ENCODE measurements at places on chromosomes 2 and 18.

DNA sequence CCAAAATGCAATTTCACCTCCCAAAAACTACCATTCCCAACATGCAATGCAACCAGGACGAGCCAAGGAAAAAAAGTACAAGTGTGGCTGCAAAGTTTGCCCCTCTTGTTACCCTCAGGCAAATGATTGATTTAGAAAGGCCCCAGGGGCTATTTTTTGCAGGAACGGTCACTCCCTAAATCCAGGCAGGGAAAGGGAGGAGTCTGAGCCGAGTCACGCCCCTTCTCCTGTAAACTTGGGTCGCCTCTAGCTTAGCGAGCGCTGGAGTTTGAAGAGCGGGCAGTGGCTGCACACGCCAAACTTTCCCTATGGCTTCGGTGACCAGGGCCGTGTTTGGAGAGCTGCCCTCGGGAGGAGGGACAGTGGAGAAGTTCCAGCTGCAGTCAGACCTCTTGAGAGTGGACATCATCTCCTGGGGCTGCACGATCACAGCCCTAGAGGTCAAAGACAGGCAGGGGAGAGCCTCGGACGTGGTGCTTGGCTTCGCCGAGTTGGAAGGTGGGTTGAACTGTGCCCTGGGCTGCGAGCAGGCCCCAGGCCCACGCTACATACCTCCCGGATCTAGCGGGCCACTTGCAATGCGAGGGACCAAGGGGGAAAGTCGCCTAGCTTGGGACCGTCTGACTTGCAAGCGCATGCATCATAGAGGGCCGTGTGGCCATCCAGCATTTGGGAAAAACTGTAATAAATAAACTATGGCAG is at the start of gene GALM:
GALM (plus strand) TSS at position 261 of the 702 bp plus-strand sequence; CDS start at position 309, 48 bp downstream.
- DNase-seq: peak; percentile 86

GRCh38 chr2:32884346-32884745 is 62.4 kb upstream of the LTBP1 start:
- no peak for DNase-seq

- DNase-seq: no peak
These were observed 71.5 kb downstream of the BABAM2 start for GRCh38 chr2:27962006-27962405.

- no peak for DNase-seq
These were observed 65.3 kb downstream of the CXCR4 start for GRCh38 chr2:136052369-136053362.

DNA sequence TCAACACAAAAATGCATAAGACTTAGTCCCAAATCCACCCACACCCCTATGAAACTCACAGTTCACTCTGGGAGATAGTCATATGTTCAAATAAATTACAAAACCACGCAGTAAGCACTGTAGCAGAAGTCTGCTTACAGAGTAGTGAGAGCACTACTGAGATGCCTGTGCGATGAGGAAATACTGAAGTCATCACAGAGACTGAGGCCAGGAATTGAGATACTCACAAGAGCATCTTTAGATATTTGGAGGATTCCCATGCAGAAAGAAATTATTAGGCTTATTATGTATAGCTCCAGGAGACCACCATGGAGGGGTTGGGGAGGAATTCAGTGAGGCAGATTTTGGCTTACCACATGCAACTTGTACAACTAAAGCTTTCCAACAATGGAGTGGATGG is 82.3 kb downstream of the ANTXR1 start:
- DNase-seq: peak; percentile 60

GRCh38 chr18:26768385-26768784 is 97.1 kb downstream of the AQP4 start:
- no peak for DNase-seq

GRCh38 chr18:46877329-46877987 is 39.8 kb downstream of the PIAS2 start:
- no peak for DNase-seq

DNA sequence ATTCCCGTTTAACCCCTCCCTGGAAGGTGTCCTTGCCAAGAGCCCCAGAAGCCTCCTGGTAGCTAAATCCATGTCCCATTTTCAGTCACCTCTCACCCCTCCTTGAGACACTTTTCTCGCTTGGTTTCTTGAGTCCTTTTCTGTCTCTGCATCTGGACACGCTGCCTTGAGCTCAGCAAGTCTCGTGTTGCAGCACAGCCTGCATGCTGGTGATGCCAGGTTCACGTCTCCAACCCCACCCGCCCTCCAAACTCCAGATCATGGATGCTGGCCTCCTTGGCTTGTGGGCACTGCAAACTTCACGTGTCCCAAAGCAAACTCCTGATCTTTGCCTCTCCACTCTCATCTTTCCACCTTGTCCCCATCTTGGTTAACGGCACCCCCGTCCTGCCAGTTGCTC is 39.3 kb downstream of the CENPO start:
- DNase-seq: no peak

GRCh38 chr2:184006998-184007397 is 591.3 kb upstream of the ZNF804A start:
- DNase-seq: no peak

DNA sequence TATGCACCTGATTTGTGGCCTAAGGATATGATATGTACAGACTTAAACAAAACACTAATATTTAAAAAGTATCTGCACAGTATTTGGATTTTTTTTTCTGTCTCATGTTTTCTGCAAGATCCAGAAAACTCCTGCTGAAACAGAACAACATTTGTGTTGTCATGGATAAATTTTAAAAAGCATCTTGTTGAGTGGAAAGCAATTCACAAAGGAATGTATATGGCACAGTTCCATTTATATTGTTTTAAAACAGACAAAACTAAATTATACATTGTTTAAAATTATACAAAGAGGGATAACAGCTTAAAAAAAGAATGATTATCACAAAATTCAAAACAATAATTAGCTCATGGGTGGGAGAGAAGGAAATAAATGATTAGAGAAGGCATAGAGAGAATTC is 193.5 kb downstream of the PPP1R1C start:
- no peak for DNase-seq

- no peak for DNase-seq
These were observed 51.3 kb downstream of the USP34 start for GRCh38 chr2:61419570-61419969.

DNA sequence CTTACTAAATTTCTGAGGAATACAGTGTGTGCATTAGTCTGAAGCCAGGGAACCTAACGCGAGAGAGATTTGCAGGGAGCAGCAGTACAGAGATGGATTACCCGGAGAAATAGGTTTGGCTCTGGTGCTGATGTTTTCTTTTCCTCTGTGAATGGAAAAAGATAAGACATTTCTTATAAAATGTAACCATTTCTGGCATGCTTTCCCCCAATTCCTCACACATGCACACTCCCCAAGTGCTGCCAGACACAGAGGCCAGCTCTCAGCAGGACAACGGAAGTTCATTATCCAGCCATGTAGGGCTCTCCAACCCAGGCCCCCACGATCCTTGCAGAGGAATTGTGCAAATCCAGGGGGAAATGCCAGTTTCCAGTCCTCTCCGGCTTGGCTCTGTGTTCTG is 224.5 kb upstream of the MGAT5 start:
- no peak for DNase-seq
